ENCODE measurements at places on chromosomes 3 and 15.

- peak; percentile 84 for DNase-seq
Observed at GRCh38 chr15:57609805-57610529, 18.3 kb downstream of the MYZAP start.

DNA sequence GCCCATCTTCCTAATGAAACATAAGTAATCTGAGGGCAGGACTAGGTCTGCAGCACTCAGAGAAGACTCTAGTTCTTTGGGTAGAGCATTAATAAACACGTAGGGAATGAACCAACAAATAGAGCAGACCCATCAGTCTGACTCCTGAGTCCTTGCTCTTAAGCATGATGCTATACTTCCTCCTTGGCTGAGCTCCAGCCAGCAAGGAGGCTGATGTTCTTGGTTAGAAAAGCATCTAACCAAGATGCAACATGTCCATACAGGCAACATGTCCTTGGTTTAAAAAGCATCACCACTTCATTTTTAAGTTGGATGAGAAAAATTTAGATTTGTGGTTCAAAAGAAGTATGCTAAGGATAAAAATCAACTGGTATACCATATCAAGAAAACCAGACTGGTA lies 8.5 kb upstream of the MYH15 start:
- peak; percentile 26 for DNase-seq

DNA sequence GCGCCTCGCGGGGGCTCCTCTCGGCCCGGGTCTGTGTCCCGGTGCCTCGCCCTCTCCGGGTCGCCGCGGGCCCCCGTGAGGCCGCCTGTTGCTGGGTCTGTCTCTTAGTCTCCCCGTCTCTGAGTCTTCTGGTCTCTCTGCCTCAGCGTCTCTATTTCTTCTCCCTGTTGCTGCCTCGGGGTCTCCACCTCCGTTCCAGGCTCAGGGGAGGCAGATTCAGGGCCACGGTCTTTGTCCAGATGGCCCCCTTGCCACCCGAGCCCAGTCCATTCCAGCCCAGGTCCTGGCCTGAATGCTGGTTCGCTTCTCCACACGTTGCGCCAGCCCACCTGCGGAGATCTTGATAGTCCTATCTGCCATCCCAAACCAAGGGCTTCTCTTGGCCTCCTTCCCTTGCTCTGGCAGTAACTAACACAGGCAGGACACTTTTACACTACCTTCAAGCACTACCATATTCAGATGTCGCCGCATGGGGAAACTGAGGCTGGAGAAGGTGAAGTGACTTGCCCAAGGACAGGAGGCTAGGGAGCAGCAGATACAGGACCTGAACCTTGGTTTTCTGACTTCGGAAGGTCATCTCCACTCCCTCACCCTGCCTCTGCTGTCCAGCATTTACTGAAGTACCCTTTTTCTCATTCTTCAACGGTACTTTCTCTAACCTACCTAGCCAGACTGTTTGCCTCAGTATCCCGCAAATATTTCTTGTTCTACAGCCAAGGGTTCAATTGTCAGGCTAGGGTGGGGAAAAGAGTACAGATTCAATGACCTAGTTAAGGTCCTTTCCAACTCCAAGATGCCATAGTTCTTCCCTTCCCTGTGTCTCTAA lies 616 bp upstream of the IGDCC4 start:
- no peak for DNase-seq

- peak; percentile 88 for DNase-seq
Observed at GRCh38 chr15:82805994-82806406, at the start of gene FSD2. Gene FSD2, minus strand, starts transcription at chr15:82806069. Its CDS starts 18,679 bp downstream, at chr15:82787390.

- no peak for DNase-seq
Observed at GRCh38 chr3:55164191-55164590, 236.3 kb upstream of the LRTM1 start.

DNA sequence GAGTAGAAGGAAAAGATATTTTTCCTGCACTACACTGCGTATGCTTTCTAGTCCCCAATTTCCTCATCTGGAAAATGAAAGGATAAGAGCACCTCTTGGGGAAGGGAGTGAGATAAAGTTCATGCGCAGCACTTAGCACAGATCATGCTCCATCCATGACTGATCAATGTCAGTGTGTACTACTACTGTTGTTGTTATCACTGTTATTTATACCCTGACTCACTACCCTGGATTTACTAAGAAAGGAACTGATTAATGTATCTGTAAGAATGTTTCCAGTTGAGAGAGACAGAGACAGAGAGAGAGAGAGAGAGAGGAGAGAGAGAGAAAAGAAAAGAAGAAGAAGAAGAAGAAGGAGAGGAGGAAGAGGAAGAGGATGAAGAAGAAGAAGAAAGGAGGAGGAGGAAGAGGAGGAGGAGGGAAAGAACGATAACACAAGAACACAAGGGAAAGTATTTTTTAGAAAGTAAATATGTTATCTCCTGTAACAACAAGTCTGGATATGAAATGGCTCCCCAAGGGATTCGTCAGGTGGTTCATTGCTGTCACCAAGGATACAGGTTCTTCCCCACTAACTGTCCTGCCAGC lies 212.2 kb upstream of the PROK2 start:
- no peak for DNase-seq

DNA sequence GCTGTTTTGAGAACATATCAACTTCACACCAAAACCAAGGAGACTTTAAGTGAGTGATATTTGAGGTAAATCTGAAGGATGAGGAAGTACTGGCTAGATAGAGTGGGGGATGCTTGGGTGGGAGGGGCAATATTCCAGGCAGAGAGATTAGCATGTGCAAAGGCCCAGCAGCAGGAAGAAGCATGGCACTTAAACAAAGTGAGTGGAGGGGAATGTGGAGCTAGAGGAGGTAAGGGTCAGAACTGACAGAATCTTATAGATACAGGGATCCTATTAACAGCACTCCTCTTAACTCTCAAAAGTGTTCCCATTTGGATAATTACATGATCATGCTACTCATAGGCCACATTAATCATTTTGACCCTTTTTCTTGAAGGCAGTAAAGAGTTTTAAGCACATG lies 41.4 kb upstream of the SPRED1 start:
- DNase-seq = no peak

DNA sequence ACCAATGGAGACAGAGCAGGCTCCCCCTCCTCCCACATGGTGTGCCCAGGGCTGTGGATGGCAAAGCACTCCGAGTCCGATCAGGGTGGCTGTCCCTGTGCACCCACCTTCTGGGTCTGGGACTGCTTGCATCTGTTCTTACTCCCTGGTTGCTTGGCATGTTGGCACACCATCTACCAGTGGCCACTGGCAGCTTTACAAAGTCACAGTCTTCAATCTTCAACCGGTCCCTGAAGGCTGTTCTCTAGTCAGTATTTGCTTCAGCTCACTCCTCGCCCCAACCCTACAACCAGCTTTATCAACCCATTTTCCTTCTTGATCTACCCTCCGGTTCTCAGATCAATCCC lies 14.8 kb downstream of the HOMER2 start:
- DNase-seq = no peak

- DNase-seq = no peak
Observed at GRCh38 chr15:50113992-50114780, 4.8 kb downstream of the ATP8B4 start.

- DNase-seq = no peak
Observed at GRCh38 chr3:71366988-71367604, 216.4 kb downstream of the FOXP1 start.

- peak; percentile 57 for DNase-seq
Observed at GRCh38 chr3:73432023-73432705, 192.6 kb downstream of the PDZRN3 start.

- peak; percentile 38 for DNase-seq
Observed at GRCh38 chr15:66515901-66516322, 10.8 kb downstream of the ZWILCH start.

GRCh38 chr15:101158166-101159095 lies 93.4 kb downstream of the CHSY1 start:
- no peak for DNase-seq

DNA sequence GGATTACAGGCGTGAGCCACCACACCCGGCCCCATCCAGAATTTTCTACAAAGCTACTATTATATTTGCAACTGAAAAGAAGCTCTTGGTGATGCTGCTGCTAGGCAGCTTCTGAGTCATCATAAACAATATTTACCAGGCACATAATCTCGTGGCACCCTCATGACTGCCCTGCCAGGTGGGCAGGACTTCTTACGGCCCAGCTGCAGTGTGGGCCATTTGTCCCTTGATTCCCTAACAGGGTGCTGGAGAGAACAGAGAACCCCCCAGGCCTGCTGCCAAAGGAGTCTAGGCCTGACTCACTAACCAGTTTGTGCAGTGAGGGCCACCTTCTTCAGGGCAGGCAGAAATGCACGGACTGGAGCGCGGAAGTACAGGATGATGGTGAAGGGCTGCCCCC lies 4.9 kb downstream of the EPB42 start:
- peak; percentile 22 for DNase-seq

GRCh38 chr3:132242790-132243189 lies 74.4 kb upstream of the ACP3 start:
- DNase-seq = no peak

- no peak for DNase-seq
Observed at GRCh38 chr3:128372707-128373533, 93.8 kb downstream of the DNAJB8 start.

DNA sequence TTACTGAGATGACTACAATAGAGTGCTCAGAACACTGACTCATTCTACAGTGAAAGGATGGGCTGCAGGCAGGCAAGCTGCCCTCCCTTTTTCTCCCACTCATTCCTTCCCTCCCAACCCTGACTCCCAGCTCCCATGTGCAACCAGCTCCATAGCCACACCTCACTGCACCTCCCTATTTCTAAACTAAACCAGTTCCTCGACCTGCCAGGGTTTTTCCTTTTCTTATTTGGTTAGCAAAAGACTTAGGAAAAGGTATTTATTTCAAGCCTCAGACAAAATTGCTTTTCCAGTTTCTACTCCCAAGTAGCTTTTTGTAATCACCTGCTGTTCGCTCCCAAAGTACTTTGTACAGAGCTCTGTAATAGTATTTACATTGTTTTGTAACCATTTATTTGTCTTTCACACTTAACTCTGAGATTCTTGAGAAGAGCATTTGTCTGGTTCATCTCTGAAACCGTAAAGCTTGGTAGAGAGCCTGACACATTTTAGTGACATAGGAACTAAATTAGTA lies 2.2 kb downstream of the AADAC start:
- DNase-seq = peak; percentile 72

- peak; percentile 99 for DNase-seq
Observed at GRCh38 chr15:46442184-46442583, 807.4 kb downstream of the SQOR start.

GRCh38 chr3:103906304-103906703 lies 1460.4 kb upstream of the ALCAM start:
- no peak for DNase-seq

DNA sequence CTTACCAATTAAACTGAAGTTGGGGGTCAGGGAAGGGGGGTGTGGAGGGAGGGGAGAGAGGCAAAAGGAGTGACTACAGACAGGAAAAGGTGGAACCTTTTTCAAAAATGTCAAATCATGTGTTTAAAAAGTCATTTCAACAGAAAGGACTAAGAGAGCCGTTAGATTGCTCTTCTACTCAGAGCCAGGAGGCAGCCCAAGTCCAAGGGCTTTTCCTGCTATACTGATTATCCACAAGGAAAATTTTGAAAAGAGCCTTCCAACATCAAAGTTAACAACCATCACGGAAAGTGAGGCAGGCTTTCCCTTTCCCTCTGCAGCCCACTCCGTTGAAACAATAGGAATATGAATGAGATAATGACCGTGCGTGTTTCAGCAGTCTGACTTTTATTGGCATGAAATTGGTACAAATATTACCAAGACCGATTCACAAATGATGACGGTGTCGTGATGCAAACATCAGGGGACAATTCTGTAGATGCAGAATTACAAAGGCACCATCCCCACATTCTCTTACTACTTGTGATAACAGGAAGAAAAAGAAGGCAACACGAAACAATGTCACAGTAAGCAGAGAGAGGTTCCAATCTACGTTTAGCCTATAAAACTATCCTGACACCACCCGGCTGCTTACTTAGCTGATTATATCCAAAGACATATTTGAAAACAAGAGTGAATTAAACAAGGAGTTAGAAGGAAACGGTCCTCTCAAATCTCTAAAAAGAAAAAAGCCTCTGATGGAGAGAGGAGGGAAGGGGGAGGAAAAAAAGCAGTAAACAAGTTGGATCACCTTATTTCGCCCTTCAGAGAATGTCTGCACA lies 453.7 kb downstream of the FOXP1 start:
- DNase-seq = peak; percentile 40

DNA sequence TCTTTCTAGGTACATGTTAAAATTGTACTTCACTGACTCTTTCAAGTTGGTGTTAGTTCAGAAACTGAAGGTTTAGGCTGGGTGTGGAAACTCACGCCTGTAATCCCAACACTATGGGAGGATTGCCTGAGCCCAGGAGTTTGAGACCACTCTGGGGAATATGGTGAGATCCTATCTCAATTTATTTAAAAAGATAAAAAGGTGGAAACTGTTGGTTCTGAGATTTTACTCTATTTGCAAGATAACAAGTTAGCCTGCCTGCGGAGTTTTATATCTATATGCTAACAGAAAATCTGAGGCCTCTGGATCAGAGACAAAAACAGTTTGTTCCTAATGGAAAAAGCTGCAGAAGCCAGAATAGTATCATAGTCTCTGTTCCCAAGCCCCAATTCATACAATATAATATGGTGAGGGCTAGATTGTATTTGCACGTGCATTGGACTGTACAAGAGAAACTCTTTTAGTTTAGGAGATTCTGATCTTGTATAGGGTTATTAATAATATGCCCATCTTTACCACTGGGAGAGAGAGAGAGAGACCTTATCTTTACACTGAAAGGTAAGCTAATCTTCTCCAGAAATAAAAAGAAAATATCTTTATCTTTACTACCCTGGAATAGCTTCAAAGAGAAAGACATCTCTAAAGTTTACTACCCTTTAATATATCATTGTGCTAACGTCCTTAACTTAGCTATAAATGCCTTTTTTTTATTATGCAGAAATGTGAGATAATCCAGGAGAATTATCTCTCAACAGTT lies 1267.6 kb downstream of the OTOL1 start:
- no peak for DNase-seq

All from kidney tubule cell (primary cell).